ENCODE measurements at places on chromosomes 16 and 17.

DNA sequence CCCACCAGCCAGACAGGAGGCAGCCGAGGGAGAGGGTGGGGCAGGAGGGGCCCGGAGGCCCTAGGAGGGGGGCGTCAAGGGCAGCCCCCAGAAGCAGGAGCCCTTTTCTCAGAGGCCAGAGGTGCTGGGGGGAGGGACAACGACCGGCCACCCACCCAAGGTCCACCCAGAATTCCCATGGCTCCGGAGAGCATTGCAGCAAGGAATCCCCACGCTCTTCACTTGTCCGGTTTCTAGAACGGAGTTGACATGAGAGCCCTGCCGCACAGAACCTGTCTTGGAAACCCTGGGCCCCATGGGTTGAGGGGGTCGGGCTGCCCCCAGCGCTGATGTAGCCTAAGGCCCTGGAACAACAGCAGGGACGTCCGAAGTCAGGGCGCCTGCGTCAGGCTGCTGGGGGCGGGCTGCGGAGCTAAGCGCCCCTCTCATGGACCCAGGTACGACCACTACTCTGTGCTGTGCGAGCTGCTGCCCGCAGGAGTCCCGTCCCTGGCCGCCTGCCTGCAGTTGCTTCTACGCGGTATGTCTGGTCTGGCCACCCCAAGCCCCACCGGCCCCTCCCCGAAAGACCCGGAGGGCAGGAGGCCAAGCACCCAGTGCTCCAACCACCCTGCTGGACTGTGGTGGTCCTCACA, 11.2 kb downstream of the CYBC1 start:
- DNase-seq: no peak

GRCh38 chr17:58341861-58342475, 10.0 kb downstream of the SUPT4H1 start:
- no peak for DNase-seq

GRCh38 chr17:78368348-78368747, 8.5 kb upstream of the SOCS3 start:
- no peak for DNase-seq

GRCh38 chr16:80151722-80152111, 389.1 kb upstream of the DYNLRB2 start:
- no peak for DNase-seq

DNA sequence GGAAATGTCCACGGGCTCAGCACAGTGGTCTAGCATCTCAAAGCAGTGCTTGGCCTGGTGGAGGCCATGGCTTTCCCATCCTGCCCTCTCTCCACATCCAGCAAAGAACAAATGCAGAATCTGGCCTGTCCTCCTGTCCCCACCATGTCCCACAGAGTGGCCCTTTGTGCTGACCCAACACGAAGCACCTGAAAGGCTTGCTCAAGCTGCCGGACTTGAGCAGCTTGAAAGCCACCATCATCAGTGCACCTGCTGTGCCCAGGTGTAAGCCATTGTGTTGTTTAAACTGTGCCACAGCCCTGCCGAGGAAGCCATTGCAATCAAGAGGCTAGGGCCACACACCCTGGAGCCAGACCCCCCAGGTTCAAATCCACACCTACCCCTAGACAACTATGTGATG, 115.5 kb downstream of the SOCS1 start:
- no peak for DNase-seq

GRCh38 chr16:19886073-19886941, 1.7 kb upstream of the GPRC5B start:
- DNase-seq: peak; percentile 86

Measured in stimulated activated CD4-positive, alpha-beta T cell treated with anti-CD3 and anti-CD28 coated beads, Interleukin-2, amount 100 ng/mL, for 48 hours (primary cell).